ENCODE measurements at places on chromosomes 12 and 14.
A peak's percentile ranks its signal among the peaks of the same experiment; 100 is the strongest.

DNA sequence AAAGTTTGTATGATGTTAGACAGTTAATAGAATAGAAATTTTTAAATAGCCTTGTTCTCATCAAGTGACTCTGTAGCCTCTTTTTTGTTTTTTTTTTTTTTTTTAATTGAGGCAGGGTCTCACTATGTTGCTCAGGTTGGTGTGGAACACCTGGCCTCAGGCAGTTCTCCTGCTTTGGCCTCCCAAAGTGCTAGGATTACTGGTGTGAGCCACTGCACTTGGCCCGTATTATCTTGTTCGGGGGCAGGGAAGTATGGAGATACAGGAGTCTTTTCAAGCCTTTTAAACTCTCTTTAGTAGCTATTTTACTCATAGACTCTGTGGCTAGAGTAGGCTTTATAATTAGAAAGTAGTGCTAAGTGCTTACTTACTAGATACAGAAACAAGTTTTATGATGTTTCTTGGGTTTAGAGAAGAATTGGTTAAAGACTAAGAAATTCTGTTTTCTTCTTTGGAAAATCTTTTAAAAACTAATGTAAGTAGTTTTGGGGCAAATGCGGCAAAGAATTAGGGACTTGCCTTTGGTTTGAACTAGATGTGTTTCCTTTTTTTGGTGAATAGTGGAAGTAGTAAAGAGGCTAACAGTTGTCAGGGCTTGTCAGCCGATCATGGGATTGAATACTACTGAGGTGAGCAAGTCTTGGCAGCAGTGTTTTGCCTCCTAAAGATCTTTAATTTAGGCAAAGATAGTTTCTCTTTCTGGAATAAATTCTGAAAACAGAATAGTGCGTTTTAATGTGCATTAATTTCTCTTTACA is 31.3 kb downstream of the FBXO34 start:
- no peak overlapping the region for H3K4me3 ChIP-seq
- peaks cover 16% of the 10 kb centered on the region for H3K36me3 ChIP-seq
- H3K4me1 ChIP-seq, result peaks cover 44% of the 10 kb centered on the region
- no peak for DNase-seq
- no peaks in the 10 kb centered on the region for H3K27me3 ChIP-seq

- H3K27ac ChIP-seq, result no peak overlapping the region
- H3K36me3 ChIP-seq, result no peaks in the 10 kb centered on the region
- peaks cover 82% of the 10 kb centered on the region for H3K27me3 ChIP-seq
Observed at GRCh38 chr12:132328282-132329029, 933 bp downstream of the GALNT9 start.

DNA sequence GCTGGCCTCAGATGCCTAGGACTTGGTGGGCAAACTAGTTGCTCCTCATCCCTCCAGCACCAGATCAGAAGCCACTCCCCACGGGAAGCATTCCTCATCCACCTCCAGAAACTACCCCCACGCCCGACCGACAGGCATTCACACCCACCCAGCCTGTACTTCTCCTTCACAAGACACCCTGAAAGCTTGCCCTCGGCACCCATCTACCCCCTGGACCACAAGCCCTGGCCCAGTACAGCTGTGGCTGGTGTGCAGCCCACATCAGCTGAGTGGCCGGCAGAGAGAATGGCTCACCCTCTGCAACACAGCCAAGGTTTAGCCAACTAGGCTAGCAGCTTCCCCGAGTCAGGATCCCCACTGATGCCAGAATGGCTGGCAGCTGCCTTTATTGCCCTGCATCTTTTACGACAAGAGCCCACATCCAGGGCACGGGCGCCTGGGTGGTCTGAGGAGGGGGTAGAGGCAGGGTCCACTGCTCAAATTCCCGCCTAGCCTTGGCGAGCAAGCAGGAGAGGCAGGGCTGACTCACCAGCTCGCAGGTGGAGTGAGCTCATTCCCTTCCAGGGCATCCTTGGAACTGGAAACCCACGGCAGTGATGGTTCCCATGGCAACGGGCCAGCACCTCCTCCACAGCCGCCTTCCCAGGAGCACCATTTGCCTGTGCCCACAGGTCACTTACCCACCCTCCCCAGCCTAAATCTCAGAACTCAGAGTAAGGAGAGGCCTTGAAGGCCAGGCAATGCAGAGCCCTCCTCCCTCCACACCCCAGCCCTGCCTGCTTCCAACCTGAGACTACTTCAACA is 17.1 kb downstream of the ACTN1 start:
- DNase-seq, result no peak
- H3K36me3 ChIP-seq, result no peaks in the 10 kb centered on the region
- H3K4me3 ChIP-seq, result no peak overlapping the region
- H3K4me1 ChIP-seq, result peaks cover 67% of the 10 kb centered on the region

DNA sequence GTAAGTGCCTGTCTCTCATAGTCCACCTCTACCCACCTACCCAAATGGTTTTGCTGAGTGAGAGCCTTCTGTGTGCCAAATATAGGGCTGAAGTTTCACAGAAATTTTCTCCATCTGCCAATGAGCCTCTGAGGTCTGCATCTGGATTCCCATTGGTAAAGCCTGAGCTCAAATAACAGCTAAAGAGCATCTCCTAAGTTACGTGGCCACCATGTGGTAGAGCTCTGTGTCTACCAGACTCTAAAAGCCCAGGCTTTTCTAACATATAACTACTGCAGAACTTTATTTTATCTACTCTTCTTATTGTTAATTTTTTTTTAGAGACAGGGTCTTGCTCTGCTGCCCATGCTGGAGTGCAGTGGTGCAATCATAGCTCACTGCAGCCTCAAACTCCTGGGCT is 16.0 kb downstream of the AMDHD1 start:
- H3K27ac ChIP-seq, result no peak overlapping the region
- H3K4me3 ChIP-seq, result no peak overlapping the region
- H3K4me1 ChIP-seq, result no peaks in the 10 kb centered on the region
- H3K27me3 ChIP-seq, result peaks cover 2% of the 10 kb centered on the region

DNA sequence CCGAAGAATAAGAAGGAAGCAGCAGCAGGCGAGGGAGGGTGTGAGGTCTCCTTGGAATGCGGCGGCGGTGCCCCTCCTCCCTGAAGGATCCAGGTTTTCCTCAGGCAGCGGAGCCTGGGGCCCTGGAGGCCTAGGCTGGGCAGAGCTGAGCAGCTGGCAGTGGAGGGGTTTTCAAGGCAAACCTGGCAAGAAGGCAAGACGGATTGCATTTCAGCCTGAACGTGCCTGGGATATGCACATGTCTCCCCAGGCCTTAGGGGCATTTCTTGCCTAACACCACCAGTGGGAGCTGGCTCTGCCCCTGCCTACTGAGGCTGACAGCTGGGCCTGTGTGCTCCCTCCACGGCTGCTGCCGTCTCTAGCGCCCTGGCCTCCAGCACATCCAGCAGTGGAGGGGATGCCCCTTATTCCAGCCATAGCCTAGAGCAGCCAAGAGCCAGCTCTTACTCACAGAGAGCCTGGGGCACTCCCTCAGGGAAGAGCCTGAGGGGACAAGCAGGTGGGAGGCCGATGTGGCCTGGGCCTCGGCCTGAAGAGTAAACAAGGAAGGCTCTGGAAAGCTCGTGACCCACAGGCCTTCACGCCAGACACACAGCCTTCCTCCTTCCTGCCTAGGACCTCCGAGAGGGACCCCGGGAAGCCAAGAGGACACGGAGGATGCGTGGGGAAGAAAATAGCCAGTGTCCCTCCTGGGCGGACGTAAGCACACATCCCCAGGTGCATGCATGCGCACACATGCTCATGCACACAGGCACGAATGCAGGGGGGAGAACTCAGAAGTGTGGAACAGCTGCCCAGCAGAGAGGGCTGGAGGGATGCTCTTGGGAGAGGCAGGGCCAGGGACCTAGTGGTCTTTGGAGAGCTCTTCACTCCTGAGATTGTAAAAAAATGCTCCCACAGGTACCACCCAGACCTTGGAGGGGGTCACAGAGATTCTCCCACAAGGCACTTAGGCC is 23.0 kb upstream of the EIF2B2 start:
- no peaks in the 10 kb centered on the region for H3K36me3 ChIP-seq
- peaks cover 59% of the 10 kb centered on the region for H3K4me1 ChIP-seq
- H3K27ac ChIP-seq, result peak overlapping the region; percentile 71
- no peak overlapping the region for H3K4me3 ChIP-seq
- H3K27me3 ChIP-seq, result no peaks in the 10 kb centered on the region

DNA sequence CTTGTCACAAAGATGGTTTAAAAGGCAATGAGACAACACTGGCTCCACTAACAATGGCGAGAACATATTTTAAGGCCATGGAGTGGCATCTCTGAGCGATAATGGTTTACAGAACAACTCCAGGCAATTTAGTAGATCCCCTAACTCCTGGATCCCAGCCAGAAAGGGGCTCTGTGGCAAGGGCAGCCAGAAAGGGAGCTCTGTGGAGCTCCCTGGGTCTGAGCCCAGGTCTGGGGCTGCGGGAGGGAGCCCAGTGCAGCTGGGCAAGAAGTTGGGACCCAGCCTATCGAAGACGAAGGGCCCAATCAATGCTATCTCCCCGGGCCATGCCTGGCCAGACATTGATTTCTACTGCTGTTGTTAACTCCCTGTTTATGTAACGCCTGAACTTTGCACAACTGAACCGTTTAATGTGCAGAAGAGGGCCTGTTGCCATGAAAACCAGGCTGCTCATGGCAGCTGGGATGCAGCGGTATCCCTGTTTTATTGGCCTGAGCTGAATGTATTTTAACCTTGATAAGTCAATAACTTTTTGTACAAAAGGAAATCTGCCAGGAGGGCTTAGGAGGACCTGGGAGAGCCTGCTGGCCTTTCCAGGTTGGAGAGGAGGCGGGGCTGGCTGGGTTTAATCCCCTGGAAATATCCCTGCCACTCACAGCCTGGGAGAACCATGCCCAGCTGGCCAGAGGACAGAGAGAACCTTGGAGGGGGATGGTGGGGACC is 6.7 kb upstream of the FAM222A start:
- no peak for DNase-seq
- H3K4me3 ChIP-seq, result no peak overlapping the region
- no peaks in the 10 kb centered on the region for H3K36me3 ChIP-seq
- H3K27me3 ChIP-seq, result peaks cover 37% of the 10 kb centered on the region
- H3K27ac ChIP-seq, result no peak overlapping the region

- DNase-seq, result no peak
- peaks cover 25% of the 10 kb centered on the region for H3K4me1 ChIP-seq
- H3K27ac ChIP-seq, result peak overlapping the region; percentile 99
- H3K27me3 ChIP-seq, result no peaks in the 10 kb centered on the region
- H3K4me3 ChIP-seq, result peak overlapping the region; percentile 95
Observed at GRCh38 chr12:76765598-76765997, 1.7 kb downstream of the ZDHHC17 start.

DNA sequence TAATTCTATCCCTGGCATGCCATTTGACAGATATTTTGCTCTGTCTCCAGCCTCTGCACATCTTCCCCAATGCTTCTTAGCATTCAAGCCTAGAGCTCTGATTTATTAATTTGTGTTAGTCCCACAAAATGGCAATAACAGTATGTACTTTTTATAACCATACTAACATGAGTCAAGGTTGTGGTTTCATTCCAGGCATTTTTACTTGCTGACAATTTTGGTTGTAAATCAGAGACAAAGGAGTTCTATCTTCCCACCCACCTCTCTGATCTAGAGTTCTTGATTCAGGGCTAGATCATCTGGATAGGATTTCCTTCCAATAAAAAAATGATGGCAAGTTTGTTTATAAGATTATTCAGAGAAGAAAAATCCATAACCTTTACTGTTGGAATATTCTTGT is 18.5 kb upstream of the CISTR start:
- no peak overlapping the region for H3K4me3 ChIP-seq
- no peak overlapping the region for H3K27ac ChIP-seq
- peaks cover 87% of the 10 kb centered on the region for H3K27me3 ChIP-seq
- DNase-seq, result no peak
- H3K36me3 ChIP-seq, result no peaks in the 10 kb centered on the region

DNA sequence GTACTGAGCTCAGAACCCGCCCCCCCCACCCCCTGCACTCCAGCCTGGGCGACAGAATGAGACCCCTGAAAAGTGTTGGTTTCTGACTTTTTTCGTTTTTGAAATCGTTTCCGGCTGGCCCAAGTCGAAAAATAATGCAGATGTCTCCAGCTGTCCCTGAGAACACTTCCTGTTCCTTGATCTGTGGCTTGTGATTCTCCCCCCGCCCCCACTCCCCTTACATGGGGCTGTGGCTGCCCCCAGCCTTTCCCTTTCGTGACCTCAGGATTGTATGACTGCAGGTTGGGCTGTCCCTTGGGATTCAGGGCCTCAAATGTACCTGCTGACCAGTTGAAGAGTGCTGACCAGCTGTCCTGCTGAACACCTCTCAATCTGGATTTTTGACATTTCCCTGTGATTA is 34.1 kb downstream of the NOC4L start:
- peaks cover 6% of the 10 kb centered on the region for H3K4me1 ChIP-seq
- DNase-seq, result no peak
- no peak overlapping the region for H3K4me3 ChIP-seq
- H3K27me3 ChIP-seq, result peaks cover 70% of the 10 kb centered on the region
- no peaks in the 10 kb centered on the region for H3K36me3 ChIP-seq

- no peak for DNase-seq
- no peak overlapping the region for H3K27ac ChIP-seq
- no peaks in the 10 kb centered on the region for H3K36me3 ChIP-seq
- H3K27me3 ChIP-seq, result no peaks in the 10 kb centered on the region
- H3K4me3 ChIP-seq, result no peak overlapping the region
Observed at GRCh38 chr12:47709671-47710070, 3.8 kb upstream of the RPAP3 start.

DNA sequence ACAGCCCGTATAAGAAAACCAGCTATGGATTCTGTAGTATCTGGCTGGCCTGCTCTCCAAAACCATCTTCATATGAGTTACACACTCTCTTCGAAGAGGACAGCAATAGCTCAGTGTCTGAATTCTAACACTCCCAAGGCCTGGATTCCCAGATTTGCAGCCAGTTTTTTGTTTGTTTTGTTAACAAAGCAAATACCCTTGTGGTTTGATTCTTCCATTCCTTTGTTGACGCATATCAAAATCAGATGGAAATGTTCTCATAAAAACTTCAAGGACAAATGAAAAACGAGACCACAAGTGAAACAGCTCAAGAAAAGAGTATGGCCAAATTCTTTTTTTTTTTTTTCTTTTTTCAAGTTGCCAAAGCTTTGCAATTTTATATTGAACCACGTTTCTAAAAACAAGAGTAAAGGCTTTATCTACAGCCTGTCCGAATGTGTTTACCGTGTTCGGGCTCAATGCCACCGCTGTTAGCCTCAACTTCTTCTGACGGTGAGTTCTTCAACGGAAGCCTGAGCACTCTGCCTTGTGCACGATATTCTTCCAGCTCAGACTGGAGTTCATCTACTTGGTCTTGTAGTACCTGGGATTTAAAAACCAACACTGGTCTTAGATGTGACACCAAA is 67.5 kb downstream of the NIN start:
- peaks cover 62% of the 10 kb centered on the region for H3K36me3 ChIP-seq
- H3K27me3 ChIP-seq, result no peaks in the 10 kb centered on the region
- no peak overlapping the region for H3K27ac ChIP-seq
- DNase-seq, result no peak
- no peak overlapping the region for H3K4me3 ChIP-seq

- H3K36me3 ChIP-seq, result peaks cover 15% of the 10 kb centered on the region
- peaks cover 31% of the 10 kb centered on the region for H3K4me1 ChIP-seq
- DNase-seq, result no peak
Observed at GRCh38 chr12:116257215-116257614, 20.3 kb downstream of the MED13L start.

GRCh38 chr12:92300777-92301176 is 155.1 kb upstream of the BTG1 start:
- H3K27ac ChIP-seq, result no peak overlapping the region
- H3K4me3 ChIP-seq, result no peak overlapping the region
- no peak for DNase-seq
- no peaks in the 10 kb centered on the region for H3K36me3 ChIP-seq
- H3K4me1 ChIP-seq, result peaks cover 21% of the 10 kb centered on the region

GRCh38 chr12:84891106-84891838 is 21.3 kb downstream of the SLC6A15 start:
- H3K36me3 ChIP-seq, result no peaks in the 10 kb centered on the region
- no peak overlapping the region for H3K27ac ChIP-seq
- no peak overlapping the region for H3K4me3 ChIP-seq
- no peaks in the 10 kb centered on the region for H3K27me3 ChIP-seq
- H3K4me1 ChIP-seq, result no peaks in the 10 kb centered on the region

Measured in mesothelial cell of epicardium (in vitro differentiated cells).